ENCODE measurements at places on chromosomes 13 and 19.
A peak's percentile ranks its signal among the peaks of the same experiment; 100 is the strongest.

- DNase-seq, result no peak
Observed at GRCh38 chr13:112618501-112618900, 30.5 kb upstream of the TUBGCP3 start.

DNA sequence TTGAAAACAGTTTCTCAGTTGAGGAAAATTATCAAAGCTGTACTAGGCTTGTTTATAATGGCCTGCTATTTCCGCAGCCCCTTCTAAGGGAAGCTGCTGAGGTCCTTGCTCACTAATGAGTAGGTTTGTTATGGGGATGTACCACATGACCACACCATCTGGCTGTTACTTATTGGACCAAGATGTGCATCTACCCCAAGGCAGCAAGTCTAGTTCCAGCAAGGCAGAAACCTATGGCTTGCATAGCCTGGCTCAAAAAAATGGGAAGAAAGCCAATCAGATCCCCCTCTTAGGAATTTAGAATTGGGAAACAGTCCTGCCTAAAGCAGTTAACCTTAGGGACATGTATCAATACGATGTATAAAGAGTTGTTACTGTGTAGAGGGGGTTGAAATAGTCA lies 186.5 kb upstream of the SPRY2 start:
- no peak for DNase-seq

- no peak for DNase-seq
Observed at GRCh38 chr19:48530770-48531169, 19.1 kb upstream of the LMTK3 start.

DNA sequence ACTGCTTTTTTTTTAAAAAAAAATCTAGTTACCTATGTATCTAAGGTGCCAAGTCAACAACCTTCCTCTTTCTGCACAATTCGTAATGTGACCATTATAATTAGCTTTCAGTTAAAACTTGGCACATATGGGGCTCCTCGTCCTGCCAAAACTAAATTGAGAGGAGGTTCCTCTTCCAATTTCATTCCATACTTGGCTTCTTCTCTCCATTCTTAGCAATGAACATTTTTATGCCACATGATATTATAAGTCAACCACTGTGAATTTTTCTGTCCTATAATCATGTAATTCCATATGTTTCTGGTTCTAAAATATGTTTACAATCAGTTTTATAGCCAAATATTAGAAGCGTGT lies 177.0 kb downstream of the DCLK1 start:
- DNase-seq, result no peak

DNA sequence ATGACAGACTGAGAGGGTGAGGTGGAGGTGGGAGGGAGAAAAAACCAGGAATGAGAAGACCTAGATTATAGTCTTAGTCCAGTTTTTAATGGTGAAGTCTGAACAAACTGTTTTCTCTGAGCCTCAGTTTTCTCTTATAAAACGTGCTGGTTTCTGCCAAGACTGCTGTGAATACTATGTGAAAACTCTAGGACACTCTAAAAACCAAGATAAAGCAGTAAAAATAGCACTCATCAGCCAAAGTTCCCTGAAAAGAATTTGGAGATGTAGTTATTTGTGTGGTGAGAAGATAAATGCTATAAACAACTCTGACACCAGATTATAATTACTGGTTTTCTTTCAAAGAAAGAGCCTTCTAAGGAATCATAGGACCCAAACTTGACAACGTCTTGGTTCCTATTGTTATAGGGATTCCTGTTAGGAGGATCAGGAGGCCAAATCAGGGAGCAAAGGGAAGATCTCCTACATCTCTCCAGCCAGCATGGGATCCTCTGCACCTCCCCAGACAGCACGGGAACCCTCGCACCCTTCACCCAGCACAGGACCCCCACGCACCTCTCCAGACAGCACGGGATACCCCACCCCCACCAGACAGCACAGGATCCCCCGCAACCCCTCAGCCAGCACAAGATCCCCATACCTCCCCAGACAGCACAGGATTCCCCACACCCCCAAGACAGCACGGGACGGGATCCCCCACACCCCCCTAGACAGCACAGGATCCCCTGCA lies 130.2 kb downstream of the MIPEP start:
- DNase-seq, result no peak

DNA sequence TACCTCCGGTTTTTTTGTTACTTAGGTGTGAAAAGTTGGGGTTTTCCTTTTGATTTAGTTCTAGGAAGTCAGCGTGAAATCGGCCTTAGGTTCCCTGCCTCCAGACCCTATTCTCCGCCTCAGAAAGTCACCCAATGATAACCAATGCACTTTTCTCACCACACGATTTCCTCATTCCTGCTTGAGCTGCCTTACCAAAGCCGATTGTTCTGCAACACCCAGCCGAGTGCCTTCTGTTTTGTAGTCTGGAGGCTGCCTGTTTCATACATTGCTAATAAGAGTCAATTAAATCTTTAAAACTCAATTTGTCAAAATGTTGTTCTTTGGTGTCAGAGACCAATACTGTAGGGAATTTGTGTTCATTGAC lies 39.7 kb downstream of the GJA3 start:
- no peak for DNase-seq

DNA sequence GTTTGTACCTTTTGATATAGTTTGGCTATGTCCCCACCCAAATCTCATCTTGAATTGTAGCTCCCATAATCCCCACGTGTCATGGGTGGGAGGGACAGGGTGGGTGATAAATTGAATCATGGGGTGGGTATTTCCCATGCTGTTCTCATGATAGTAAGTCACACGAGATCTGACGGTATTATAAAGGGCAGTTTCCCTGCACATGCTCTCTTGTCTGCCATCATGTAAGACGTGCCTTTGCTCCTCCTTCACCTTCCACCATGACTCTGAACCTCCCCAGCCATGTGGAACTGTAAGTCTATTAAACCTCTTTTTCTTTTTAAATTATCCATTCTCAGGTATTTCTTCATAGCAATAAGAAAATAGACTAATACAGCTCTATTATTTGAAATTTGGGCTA lies 330.7 kb upstream of the ATXN8OS start:
- no peak for DNase-seq

DNA sequence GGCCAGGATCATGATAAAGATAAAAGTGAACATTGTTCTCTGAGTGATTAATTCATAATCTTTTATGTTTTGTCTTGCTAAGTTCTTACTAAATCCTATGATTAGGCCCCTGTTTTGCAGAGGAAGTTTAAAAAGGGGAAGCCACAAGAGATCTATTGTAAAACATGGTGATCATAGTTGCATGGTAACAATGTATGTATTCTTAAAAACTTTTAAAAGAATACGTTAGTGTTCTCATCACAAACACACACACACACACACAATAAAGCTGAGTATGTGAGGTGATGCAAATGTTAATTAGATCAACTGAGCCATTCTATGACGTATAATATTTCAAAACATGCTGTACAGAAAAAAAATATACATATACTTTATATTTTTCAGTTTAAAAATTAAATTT lies 51.2 kb downstream of the MBD3L2B start:
- no peak for DNase-seq

- no peak for DNase-seq
Observed at GRCh38 chr19:7301525-7301924, 7.3 kb upstream of the INSR start.

GRCh38 chr19:37932985-37933936 lies 26.3 kb downstream of the SIPA1L3 start:
- no peak for DNase-seq

GRCh38 chr13:107031716-107032115 lies 463.8 kb upstream of the ARGLU1 start:
- no peak for DNase-seq

GRCh38 chr13:97366172-97366688 lies 67.7 kb upstream of the RAP2A start:
- no peak for DNase-seq

- DNase-seq, result no peak
Observed at GRCh38 chr19:40610396-40611064, 9.4 kb downstream of the LTBP4 start.

DNA sequence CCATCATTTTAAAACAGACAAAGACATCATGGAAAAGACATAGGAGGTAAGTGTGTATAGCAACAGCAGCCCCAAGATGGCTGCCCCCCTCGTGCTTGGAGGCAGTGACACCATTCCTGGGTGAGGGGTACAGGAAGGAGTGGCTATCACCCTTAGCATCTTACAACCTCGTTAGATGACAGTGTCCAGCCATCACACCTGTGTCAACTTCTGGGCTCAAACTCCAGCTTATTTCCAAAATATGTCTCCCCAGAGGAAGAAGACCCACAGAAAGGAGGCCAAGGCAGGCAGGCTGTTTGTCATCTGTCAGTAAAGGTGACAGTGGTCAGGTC lies 27.5 kb downstream of the EPS15L1 start:
- no peak for DNase-seq

- DNase-seq, result peak; percentile 73
Observed at GRCh38 chr13:23159205-23159759, 21.5 kb upstream of the SGCG start.

DNA sequence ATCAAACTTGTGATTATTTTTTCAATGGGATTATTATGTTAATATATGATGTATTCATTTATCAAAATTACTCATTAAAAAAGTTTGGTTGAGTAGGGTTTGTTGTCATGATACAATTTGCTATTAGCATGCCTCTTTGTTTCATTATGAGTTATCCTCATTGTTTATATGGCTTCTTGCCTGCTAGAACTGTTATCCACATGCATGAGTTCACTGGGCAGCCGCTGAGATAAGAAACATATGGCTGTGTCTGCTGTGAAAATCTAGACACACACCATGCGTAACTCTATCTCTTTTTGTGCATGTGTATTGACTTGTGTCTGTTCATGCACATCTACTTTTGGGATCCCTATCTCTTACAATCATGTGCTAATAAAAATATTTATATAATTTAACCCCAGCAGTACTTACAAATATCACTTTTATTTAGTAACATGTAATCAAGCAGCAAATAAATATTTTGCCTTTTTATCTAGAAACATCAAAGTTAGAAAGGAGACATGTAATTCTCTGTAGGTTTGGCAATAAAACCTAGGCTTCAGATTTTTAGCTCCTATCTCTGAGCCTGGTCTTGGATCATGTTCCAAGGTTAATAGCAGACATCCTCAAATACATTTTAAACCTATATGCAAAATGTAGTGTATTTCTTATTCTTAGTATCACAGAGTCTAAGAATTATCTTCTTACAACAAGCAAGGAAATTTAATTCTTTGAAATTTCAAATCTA lies 11.2 kb upstream of the KLF12 start:
- no peak for DNase-seq

DNA sequence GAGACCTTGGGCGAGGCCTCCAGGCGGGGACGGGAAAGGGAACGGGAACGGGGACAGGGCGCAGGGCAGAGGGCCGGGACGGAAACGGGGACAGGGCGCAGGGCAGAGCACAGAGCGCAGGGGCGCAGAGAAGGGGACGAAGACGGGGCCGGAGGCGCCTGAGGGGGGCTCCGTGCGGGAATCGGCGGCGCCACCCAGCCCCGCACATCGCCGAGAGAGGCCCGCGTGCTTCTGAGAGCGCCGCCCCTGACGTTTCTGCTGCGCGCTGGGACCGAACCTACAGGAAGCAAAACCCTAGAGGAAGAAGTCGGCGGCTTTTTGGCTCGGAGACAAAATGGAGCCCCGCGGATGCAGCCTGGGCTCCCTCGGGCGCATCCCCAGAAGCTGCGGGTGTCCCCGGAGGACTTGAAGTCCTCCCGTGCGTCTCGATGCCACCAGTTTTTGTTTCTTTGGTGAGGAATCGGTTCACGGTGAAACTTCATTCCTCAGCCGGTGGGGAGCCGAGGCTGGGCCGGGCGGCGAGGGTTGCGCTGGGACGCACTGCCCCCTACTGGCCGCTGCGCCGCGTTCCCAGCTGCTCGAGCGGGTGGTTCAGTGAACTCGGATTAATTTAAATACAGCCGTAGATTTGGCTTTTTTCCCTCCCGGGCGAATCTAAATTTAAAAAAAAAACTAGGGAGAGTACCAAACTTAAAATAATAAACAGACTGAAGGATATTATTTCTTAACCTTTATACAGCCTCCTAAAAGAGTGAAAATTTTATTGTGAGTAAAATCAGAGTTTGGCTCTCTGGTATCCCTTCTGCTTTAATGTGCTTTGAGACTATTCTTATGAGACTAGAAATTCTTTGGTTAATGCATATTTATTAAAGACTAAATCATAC lies 350.0 kb upstream of the ARGLU1 start:
- peak; percentile 95 for DNase-seq

DNA sequence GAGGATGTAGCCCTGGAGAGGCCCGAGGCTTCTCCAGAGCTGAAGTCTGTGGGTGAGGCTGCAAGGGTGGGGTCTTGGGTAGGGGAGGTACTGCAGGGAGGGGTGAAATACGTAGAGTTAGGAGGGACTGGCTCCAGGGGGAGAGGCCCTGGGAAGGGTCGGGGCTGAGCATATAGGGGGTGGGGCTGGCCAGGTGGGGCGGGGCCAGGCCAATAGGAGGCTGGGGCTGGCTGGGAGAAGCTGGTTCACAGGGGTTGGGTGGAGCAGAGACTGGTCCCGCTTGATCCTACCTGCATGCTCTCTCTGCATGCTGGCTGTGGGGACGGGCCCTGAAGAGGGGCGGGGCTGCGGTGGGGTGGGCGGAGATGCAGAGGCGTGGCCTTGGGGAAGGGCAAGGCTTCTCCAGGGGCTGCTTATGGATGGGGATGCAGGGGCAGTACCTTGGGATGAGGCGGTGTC lies 51.9 kb downstream of the CELF5 start:
- no peak for DNase-seq

All from mesothelial cell of epicardium (in vitro differentiated cells).